Choroid plexus epithelial cell (primary cell): ENCODE measurements at places on chromosomes 1 and 21.

GRCh38 chr1:108961752-108962486 lies 1.4 kb downstream of the CLCC1 start:
- no peak for DNase-seq

GRCh38 chr1:21229246-21230000 lies 52.7 kb upstream of the EIF4G3 start:
- DNase-seq: peak; percentile 62

- DNase-seq: peak; percentile 62
Measured at GRCh38 chr1:43293896-43294760, 6.7 kb upstream of the TIE1 start.

GRCh38 chr1:213538251-213538650 lies 449.5 kb upstream of the PROX1 start:
- no peak for DNase-seq

DNA sequence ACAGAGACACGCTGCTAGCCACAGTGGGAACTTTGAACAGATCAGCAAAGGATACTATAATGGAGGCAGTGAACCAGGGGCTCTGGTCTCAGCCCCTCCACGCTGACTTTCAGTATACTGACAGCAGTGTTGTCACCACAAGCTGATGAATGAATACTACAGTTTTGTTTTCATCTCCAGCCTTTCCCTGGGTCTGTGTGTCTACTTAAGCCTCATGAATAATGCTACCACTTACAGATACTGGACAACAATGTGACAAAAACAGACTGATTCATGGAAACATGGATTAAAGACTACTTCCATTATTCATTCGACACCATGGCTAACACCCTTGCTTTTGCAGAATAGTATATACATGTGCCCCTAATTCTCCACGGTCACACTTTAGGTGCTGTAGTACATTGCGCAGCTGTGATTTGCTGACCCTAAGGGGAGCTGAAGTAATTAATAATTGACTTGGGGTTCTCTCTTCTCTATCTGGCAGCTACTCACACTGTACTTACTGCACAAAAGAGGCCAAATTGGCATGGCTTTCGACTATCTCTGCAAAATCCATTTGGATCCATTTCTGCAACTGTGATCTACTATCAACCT lies 203.2 kb upstream of the LYPLAL1 start:
- DNase-seq: no peak

DNA sequence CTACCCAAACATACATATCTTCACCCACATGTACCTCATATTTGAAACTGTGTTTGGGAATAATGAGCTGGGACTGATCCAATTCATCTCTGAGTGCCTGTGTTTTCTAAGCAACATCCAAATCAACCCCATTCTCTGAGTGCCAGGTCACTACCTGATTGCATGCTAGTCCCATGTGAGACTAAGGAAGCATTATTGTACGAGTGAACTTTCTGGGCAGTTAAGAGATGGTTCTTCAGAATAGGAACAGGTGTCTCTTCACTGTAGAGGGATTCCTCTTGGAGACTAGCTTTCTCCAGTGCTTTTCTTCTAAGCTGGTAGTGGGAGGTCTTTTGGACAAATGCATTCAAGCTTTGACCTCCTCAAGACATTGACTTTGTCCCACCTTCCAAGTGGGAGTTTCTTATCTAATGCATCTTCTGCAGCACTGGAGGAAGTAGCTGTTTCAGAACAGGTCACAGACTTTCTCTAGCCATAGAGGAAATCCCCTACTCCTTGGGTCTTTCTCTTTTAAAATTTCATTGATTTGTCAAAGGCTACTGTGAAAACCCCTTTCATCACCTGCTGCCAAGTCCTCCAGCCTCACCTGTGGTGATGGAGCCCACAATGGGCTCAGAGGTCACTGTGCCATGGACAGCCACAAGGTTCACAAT lies 172.0 kb upstream of the KIAA0040 start:
- DNase-seq: no peak

- peak; percentile 63 for DNase-seq
Measured at GRCh38 chr21:41167348-41168342, at the start of gene BACE2. Gene BACE2 (plus strand): TSS chr21:41168160. CDS start chr21:41168264, 104 bp downstream.

DNA sequence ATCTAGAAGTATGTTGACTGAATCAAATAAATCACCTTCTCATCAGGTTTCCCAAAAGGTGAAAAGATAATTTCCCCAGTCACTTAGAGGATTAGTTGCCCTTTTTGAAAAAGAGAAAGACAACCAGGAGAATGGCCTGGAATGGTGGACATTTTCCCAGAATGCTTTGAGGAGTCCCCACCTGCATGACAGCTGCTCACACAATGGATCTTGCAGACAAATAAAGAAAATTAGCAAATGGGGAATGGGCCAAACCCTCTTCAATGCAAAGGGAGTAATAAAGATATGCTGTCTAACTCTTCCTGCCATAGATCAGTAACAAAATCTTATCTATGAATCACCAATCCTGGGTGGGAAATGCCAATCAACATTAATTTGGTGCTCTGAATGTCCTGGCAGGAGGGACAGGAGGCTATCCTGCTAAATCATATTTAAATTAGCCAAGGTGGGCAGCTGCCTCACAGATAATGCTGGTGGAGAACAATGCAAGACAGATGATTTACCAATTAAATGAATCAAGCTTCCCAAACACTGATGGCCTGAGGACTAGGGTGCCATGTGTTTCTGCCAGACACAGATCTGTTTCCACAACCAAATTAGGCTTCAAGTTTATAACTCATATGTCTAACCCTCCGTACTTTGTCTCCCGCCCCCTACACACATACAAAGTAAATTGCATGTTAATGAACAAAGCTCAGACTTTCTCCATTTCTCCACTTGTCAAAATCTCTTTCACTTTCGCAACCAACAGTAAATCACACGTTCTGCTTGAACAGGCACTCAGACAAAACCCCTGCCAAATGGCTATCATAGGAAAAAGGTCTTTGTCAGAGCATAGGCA lies 488.0 kb upstream of the PLXNA2 start:
- no peak for DNase-seq

DNA sequence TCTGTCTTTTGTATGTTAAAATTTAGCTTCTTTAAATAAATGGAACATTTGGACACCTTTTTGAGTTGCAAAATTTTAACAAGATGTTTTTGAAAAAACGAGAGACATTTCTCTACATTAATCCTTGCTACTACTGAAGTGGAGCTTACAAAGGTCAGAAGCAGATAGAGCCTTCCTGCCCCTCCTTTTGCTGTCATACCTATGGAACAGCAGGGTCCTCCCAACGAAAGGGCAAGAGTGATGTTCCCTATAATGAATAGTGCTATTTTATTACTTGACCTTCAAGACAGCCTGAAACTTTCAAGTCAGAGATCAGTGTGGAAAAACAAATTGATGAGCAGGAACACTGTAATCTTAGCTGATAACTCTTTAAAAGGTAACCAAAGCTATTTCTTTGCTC lies 1538.9 kb downstream of the PLA2G4A start:
- no peak for DNase-seq

DNA sequence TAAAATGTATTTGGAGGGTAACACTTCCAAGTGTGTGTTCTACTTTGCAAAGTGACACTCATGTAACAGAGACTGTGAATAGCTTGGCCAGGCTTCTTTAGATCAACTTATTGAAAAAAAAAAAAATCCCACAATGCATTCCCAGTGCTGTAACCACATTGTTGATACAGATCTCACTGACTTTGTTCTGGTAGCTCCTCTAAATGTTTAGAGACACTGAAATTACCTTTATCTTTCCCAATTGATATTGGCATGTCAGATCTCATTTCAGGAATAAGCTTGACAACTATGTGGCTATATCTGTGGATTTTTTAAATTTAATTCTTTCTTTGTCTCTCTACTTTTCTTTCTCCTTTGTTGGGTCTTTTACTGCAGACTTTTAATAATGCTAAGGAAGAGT lies 1018.9 kb upstream of the PRMT6 start:
- no peak for DNase-seq

DNA sequence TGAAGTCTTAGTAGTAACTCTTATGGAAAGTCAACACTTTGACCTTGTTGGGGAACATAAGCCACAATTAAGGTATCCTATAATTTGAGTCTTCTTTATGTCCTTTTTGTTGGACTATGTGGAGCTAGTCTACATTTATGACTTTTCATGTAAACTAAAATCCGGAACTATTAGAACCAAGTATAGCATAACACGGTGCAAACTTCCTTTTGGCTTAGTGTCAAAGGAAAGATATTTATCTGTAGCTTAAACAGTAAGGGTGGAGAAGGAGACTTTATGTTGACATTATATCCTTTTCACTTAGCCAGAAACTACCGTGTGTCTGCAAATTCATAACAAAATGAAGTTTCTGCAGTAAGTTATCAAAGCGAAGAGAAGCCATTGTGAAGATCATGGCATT lies 7.3 kb downstream of the UAP1 start:
- no peak for DNase-seq

DNA sequence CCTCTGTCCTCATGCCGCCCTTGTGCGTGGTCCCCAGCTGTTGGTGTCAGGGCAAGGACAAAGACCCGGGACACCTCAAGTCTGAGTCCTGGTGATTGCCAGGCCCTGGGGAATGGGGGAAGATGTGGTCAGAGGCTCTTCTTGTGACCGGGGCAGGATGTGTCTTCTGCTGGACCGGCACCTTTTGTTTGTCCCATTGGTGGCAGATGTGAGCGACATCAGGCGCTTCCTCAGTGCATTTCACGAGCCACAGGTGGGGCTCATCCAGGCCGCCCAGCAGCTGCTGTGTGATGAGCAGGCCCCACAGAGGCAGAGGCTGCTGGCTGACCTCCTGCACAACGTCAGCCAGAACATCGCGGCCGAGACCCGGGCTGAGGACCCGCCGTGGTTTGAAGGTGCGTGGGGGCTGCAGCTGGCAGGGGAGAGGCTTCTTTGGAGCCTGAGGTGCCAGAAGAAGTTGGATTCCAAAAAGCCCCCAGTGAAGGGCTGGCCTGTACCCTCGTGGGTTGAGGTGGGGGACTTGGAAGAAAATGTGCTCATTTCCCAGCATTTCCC lies 8.4 kb downstream of the DFFB start:
- no peak for DNase-seq

- DNase-seq: no peak
Measured at GRCh38 chr1:187734427-187734826, 905.7 kb downstream of the PLA2G4A start.

GRCh38 chr1:197695961-197696360 lies 79.3 kb downstream of the DENND1B start:
- peak; percentile 49 for DNase-seq

DNA sequence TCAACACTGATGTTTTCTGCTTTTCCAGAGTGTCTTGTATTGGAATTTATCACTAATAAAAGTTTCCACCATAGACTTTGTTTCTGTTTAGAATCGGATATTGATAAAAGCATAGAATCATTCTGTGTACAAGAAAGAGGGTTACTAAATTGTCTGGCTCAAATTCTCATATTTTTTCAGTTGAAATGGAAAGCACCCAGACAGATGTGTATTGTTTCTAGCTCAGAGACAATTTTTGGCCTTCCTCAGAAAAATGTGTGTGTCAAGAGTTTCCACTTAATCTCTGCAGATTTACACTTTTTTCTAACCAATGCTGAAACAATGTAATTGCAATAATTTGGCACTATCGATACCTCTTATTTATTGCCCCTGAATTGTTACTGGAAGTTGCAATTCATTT lies 20.2 kb downstream of the LHX9 start:
- DNase-seq: no peak

DNA sequence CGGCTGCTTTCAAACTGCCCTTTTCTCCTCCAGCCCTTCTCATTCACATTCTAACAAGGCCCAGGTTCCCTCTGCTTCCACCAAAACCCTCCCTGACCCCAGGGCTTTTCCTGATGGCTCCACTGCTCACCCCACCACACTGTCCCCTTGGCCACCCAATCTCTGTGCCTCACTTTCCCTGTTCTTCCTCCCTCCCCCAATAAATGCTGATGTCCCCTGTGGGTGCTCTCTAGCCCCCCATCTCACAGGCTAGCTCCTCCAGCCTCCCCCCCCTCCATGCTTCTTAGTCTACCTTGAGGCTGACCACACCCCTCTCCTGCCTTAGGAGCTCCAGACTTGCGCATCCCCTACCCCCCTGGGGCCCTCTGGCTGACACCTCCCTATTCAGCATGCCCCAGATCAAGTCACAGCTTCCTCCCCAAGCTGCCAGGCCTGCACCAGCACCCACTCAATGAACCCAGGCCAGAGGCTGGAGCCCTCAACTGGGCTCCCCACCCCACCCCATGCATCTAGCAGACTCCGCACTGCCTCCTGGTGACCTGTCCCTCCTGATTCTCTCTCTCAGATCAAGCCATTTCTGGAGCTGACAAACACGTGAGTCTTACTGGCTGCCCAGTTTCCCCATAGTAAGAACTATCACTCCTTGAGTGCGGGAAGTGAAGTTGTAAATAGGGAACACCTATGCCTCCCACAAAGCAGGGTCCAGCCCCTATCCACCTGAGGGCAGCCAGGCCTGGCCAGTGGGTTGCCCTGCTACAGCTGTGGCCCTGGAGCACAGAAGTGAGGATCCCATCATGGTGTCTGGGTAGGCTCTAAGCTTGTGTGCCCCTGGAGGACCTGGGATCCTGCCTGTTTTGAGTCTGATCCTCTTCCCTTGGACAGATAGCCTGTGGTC lies 117.9 kb downstream of the DMRTB1 start:
- no peak for DNase-seq

DNA sequence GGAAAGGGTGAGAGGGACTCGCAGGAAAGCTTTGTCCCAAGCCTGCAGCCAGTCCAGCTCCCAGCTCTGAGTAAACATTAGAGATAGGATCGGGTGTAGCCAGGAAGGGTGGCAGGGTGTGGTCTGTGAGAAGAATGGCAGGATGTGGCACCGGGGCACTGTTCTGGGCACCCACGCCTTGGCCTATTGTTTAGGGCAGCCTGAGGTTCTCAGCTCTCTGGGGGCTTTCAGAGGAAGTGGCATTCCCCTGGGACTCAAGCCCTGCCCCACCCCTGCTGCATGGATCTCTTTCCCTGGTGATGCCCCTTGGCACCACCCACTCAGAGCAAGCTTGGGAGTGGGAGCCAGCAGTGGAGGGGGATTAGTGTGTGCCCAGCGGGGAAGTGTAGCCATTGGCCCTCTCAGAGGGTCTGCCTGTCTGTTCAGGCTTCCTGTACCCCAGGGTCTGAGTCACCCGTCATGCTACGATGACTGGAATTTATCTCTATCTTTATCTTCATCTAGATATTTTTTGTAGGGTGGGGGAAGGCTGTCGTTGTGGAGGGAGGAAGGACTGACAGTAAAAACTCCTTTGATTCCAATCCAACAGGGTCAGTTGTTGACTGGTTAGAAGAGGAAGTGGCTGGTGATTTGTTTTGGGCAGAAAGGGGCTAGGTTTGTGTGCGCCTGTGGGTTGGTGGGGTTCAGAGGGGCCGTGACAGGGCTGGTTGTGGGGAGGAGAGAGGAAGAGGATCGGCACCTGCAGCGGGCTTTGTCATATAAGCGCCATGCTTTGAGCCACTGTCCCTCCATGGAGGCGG lies 31.6 kb downstream of the SOX13 start:
- DNase-seq: peak; percentile 39

- peak; percentile 70 for DNase-seq
Measured at GRCh38 chr1:161044908-161045735, 655 bp downstream of the USF1 start.

GRCh38 chr1:158942490-158942889 lies 11.1 kb downstream of the PYHIN1 start:
- no peak for DNase-seq
